ENCODE measurements at places on chromosomes 12 and 14.

DNA sequence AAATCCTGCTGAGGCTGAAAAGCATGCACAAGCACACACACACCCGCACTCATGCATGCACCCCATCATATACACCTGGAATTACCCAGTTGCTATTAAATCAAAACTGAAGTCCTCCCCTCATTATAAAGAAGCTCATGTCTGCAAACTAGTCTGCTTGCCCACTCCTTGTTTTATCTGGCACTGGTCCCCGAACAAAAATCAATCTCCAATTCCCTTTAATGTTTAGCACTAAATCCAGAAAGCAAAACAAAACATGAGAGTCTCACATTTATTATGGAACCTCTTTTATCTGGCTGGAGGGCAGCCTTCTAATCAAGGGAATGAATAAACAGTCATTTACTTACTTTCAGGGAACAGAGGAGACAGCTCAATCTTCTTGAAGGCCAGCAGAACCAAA is 1093.4 kb upstream of the FLRT2 start:
- no peak for DNase-seq

- DNase-seq, result peak; percentile 42
These were observed 113.0 kb downstream of the UNC79 start for GRCh38 chr14:93543766-93544165.

DNA sequence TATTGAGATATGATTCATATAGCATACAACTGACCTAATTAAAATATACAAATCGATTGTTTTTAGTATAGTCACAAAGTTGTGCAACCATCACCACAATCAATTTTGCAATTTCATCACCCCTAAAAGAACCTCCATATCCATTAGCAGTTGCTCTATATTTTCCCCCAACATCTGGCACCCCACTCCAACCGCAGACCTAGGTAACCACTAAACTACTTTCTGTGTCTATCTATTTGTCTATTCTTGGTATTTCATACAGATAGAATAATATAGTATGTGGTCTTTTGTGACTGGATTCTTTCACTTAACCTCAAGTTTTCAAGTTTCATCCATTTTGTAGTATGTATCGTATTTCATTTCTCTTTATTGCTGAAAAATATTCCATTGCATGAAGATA is 126.0 kb upstream of the CRY1 start:
- DNase-seq, result no peak

- no peak for DNase-seq
These were observed 19.0 kb downstream of the SDSL start for GRCh38 chr12:113440947-113441782.

DNA sequence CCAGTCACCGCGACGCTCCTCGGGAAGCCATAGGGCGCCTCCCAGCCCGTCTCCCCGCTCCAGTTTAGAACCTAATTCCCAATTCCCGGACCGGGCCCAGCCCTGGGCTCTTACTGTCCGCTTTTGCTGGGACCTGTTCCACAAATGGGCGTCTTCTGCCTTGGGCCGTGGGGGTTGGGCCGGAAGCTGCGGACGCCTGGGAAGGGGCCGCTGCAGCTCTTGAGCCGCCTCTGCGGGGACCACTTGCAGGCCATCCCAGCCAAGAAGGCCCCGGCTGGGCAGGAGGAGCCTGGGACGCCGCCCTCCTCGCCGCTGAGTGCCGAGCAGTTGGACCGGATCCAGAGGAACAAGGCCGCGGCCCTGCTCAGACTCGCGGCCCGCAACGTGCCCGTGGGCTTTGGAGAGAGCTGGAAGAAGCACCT is 797 bp downstream of the UNG start:
- DNase-seq, result no peak

- DNase-seq, result peak; percentile 67
These were observed 60.4 kb upstream of the FAR2 start for GRCh38 chr12:29088611-29089219.

- DNase-seq, result no peak
These were observed 1324.8 kb downstream of the TMEM121 start for GRCh38 chr14:106850913-106851825.
